ENCODE measurements at places on chromosomes 5 and 9.

- peak; percentile 98 for DNase-seq
These were observed 17.8 kb upstream of the DPM2 start for GRCh38 chr9:127955294-127956015.

DNA sequence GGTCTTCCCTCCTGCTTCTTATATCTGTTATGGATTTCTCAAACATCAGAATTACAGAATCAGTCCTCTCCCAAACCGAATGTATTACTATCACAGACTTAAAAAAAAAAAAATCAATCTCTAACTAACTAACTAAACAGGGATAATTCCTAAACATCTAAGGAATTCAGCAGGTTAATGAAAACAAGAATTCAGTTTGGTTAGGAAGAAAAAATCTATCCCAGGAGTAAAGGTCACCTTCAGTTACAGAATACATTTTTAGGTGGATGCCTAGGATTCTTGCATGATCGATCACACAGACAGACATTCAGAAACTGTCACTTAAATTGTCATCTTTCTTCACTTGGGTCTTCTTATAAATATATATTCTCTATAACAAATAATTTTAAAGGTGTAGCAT lies 11.5 kb downstream of the PTAR1 start:
- DNase-seq = no peak

- no peak for DNase-seq
These were observed 5.7 kb downstream of the PCSK5 start for GRCh38 chr9:75896193-75896592.

DNA sequence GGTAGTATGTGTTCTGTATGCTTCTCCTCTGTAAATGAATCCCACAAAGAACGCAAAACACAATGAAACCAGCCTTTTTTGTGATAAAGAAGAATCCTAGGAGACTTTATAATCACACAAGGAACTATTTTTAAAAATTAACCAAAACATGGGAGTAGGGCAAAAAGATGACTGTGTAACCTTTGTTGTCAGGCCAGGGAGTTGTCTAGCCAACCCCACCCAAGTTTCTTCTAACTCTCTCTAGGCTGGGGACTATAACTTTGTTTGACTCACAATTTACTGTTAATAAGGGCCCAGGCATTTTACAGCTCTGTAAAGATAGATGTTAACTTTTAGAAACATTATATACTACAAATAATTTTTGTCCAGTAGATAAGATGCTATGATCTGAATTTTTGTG lies 176.1 kb downstream of the ADAMTS12 start:
- DNase-seq = no peak

DNA sequence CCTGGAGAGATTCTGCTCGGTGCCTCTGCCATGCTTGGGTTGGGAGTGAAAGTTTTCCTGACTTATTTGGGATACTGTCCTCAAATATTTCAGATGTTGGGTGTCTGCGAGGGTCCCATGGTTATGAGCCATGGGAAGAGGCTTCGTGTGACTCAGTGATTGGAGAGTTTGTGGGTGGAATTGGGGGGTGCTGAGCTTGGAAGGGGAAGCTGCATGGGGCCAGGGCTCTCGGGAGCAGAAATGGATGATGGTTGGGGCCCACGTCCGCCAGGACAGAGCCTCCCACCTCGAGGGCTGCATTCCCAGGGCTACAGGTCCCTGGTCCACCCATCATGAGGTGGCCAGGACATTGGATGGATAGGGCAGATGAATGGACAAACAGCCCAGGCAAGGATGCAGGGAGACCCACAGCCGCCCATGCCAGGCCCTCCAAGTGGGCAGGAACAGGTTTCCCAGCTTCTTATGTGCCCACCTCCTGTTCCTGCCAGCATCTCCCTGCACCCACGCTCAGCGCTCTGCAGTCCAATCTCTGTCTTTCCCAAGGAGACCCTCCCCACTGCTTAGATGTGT lies 5.5 kb downstream of the OBP2B start:
- DNase-seq = no peak

GRCh38 chr9:96612105-96612965 lies 7.3 kb downstream of the CDC14B start:
- no peak for DNase-seq

DNA sequence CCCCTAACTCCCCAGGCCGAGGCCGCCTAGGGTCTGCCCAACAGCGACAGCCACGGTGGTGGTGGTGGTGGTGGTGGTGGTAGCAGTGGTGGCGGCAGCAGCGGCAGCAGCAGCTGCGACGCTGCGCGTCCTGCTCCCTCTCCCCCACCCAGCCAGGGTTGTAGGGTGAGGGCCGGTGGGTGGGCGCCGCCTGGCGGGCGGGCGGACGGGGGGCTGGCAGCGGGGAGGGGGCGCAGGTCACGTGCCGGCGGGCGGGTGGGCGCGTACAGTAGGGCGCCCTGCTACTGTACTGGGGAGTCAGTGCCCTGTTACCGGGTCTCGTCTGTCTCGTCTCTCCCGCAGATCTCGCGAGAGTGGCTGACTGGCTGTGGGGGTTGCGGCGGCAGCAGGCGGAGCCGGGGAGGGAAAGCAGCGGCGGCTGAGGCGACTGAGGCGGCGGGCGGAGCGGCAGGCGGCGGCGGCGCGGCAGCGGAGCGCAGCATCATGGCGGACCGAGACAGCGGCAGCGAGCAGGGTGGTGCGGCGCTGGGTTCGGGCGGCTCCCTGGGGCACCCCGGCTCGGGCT lies at the start of gene PURA:
Gene PURA, plus strand, starts transcription at position 411 of the 565 bp plus-strand sequence. Its CDS starts 73 bp downstream, at position 484.
- DNase-seq = peak; percentile 75

DNA sequence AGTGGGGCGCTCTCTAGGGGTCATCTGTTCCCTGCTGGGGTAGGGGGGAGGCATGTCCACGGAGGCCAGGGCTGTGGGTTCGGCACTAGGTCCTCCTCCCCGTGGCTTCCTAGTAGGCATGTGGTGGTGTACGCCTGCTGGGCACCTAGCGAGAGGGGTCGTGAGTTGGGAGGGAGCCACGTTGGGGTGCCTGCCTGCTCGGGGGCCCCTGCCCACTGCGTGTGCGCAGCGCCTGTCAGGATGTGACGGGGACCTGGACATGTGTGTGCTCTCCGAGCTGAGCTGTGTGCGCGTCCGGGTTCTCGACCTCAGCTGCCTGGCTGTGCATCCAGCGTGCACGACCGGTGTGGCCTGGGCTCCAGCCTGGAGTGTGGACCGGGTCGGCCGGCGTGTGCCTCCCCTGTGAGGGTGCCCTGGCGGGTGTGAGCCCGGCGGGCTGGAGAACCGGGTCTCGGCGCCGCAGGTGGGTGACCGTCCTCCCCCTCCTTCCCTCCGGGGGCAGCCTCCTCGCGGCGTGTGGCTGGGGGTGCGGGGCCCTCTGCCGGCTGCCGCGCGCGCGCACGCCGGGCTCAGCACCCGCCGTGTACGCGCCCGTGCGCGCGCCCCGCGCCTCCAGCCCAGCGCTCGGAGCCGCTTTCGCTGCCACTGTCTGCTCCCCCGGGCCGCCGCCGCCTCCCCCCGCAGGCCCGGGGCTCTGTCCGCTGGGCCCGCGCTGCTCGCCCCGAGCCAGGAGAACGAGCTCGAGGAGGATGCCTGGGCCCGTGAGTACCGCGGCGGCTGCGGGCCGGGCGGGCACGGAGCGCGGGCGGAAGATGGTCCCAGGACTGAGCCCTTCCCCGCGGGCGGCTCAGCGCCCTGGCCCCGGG lies at the start of gene PRR7:
Gene PRR7, plus strand, starts transcription at position 615 of the 866 bp plus-strand sequence. CDS start 8,254 bp downstream, outside the sequence.
- DNase-seq = no peak

DNA sequence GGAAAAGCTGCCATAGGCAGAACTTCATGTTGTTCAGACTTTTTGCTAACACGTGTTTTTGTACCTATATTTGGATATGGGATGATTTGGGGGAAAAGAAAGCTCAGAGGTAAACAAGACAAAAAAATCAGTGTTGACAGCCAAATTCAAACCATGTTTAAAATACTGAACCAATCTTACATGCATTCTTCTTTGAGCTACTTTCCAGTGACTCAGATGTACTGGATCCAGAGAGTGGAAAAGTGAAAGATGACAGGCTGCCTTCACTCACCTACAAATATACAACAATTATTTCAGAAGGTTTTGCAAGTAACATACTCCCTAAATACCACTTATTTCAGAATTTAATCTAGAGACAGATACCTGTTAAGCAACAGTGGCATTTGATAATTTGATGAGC lies 165.7 kb downstream of the MPDZ start:
- no peak for DNase-seq

DNA sequence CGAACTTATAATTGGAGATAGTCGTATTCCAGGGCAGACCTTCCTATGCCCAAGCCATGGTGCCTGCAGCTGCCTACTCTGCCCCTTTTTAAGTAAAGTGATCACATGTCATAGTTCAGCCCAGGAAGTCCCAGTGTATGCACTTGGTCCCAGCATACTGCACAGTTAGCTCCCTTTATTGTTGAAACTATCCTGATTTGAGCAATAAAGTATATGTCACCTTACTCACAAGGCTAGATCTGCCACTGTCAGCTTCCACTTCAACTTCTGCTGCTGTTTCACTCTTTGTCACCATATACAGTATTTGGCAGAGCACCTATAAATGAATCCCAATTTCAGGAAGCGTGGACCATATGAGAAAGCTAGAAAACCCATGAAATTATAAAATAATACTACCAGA lies 103.8 kb upstream of the PTGER4 start:
- DNase-seq = no peak

DNA sequence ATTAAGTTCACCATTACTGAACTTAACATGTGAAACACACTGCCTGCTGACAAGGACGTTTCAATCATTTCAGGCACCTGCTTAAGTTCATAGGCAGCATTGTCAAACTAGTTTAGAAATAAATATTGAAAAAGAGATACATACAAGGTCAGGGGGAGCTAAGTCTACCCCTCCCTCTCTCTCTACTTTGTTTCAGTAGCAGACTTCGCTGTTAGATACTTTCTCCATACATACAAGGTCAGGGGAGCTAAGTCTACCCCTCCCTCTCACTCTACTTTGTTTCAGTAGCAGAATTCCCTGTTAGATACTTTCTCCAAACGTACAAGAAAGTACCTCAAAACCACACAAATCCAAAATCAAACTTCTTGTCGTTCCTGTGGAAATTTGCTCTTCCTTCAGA lies 387.4 kb upstream of the PDE4D start:
- no peak for DNase-seq

All from HCT116 (cell line).